HFFc6 (cell line): ENCODE measurements at places on chromosomes 1 and 21.

GRCh38 chr1:160865337-160865736 is 2.6 kb upstream of the CD244 start:
- H3K27me3 ChIP-seq, result peaks cover 15% of the 10 kb centered on the region
- no peaks in the 10 kb centered on the region for H3K36me3 ChIP-seq
- H3K4me1 ChIP-seq, result no peaks in the 10 kb centered on the region
- no peak overlapping the region for H3K27ac ChIP-seq

DNA sequence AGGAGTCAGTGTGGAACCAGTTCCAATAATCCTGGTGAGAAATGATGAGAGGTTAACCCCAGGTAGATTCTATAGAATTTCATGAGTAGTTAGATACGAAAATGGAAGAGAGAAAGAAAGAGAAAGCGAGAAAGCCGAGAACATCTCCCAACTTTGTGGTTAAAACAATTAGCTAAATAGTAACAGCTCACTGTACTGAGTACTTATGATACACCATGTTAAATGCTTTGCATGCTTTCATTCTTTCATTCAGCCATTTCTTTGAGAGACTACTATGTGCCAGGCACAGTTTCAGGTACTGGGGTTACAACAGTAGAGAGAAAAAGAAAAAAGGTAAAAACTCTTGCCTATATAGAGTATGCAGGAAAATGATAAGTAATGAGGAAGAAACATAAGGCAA is 109.7 kb upstream of the SYT6 start:
- H3K4me3 ChIP-seq, result no peak overlapping the region
- no peak for DNase-seq
- no peaks in the 10 kb centered on the region for H3K4me1 ChIP-seq
- H3K27ac ChIP-seq, result no peak overlapping the region

DNA sequence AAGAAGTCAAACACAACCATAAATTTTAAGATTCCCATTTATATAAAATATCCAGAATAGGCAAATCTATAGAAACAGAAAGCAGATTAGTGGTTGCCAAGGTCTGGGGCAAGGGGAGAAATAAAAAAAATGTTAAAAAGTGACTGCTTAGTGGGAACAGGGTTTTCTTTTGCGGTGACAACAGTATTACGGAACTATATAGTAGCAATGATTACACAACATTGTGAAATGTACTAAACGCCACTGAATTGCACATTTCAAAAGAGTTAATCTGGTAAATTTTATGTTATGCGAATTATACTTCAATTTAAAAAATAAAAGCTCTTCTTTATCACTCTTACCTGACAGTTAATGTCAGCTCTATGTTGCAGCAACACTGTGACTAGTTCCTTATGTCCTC is 105.2 kb downstream of the ACBD6 start:
- H3K27ac ChIP-seq, result no peak overlapping the region
- H3K4me1 ChIP-seq, result peaks cover 6% of the 10 kb centered on the region; the same call in 1 of the 2 replicates
- H3K27me3 ChIP-seq, result no peaks in the 10 kb centered on the region; the same call in 1 of the 2 replicates
- H3K4me3 ChIP-seq, result no peak overlapping the region
- no peak for DNase-seq

- H3K36me3 ChIP-seq, result peaks cover 16% of the 10 kb centered on the region
- no peak overlapping the region for H3K27ac ChIP-seq
- H3K4me3 ChIP-seq, result no peak overlapping the region
- peaks cover 44% of the 10 kb centered on the region for H3K4me1 ChIP-seq
- no peak for DNase-seq
Observed at GRCh38 chr21:43864313-43864961, 586 bp upstream of the AGPAT3 start.

GRCh38 chr1:220921971-220922635 is 42.9 kb downstream of the HLX start:
- no peak overlapping the region for H3K4me3 ChIP-seq
- H3K36me3 ChIP-seq, result no peaks in the 10 kb centered on the region
- peaks cover 30% of the 10 kb centered on the region for H3K4me1 ChIP-seq
- DNase-seq, result no peak

DNA sequence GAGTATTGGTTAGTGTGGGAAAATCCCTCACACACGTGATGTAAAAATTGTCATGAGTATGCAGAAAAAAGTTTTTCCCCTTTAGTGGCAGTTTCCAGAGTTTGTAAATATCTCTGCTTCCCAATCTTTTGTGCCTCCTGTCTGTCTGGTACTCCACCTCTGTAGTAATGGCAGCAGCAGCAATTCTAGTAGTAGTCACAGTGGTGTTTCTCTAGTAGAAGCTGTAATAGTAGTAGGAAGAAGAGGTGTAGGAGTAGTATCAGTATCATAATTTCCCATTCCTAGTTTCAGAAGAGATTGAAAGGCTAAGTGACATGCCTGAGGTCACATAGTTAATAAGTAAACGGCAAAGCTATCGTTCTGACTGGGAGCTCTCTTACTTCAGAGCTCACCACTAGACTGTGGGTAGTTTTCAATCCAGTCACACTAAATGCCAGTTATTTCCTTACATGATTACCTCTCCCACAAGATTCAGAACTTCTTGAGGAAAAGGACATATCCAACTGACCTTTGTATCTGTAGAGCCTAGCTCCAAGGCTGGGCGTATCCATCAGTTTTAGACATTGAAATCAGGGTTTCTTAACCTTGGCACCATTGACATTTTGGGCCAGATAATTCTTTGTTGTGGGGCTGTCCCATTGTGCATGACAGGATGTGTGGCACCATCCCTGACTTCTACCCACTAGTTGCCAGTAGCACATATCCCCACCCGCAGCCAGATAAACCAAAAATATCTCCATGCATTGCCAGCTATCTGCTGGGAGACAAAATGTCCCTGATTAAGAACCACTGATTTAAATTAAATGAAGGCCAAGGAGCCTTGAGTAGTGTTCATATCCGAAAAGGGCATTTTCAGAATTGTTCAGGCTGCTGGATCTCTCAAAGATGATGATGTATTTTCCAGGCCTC is 135.9 kb downstream of the FGGY start:
- no peak for DNase-seq
- peaks cover 3% of the 10 kb centered on the region; the same call in 1 of the 2 replicates for H3K27me3 ChIP-seq

DNA sequence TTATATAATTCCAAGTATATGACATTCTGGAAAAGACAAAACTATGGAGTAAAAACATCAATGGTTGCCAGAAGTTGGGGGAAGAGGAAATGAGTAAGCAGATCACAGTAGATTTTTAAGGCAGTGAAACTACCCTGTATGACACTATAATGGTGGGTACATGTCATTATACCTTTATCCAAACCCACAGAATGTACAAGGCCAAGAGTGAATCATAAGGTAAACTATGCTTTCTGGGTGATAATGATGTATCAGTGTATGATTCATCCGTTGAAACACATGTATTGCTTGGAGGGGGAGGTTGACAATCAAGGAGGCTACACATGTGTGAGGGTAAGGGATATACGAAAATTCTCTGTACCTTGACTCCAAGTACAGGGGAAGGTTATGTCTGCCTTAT is 862.7 kb downstream of the PLA2G4A start:
- H3K4me1 ChIP-seq, result peaks cover 32% of the 10 kb centered on the region
- no peak overlapping the region for H3K4me3 ChIP-seq
- peak; percentile 88 for DNase-seq

DNA sequence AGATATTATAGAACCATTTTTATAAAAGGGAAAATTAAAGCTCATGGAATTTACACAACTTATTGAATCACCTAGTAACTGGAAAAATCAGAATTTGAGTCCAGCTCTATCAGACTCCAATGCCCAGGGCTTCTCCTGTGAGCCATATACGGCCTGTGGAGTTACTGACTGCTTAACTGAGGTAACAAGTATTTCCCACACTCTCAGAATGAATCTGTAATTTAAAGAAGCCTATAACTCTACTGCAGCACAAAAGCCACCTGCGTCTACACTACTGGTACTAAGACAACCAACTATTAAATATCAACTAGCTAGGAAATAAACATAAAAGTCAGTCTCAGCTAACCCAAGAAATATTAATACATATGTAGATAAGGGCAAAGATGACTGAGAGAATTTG is 29.4 kb downstream of the SMYD3 start:
- H3K4me1 ChIP-seq, result peaks cover 4% of the 10 kb centered on the region
- H3K27ac ChIP-seq, result no peak overlapping the region
- no peak overlapping the region for H3K4me3 ChIP-seq
- no peak for DNase-seq
- no peaks in the 10 kb centered on the region for H3K36me3 ChIP-seq

GRCh38 chr1:82245345-82246014 is 444.7 kb downstream of the ADGRL2 start:
- no peaks in the 10 kb centered on the region for H3K36me3 ChIP-seq
- H3K4me1 ChIP-seq, result no peaks in the 10 kb centered on the region
- no peak for DNase-seq
- H3K27me3 ChIP-seq, result no peaks in the 10 kb centered on the region

GRCh38 chr1:151326619-151327222 is 495 bp downstream of the PI4KB start:
- peak overlapping the region; percentile 89 for H3K27ac ChIP-seq
- H3K36me3 ChIP-seq, result peaks cover 15% of the 10 kb centered on the region
- peak overlapping the region; percentile 96 for H3K4me3 ChIP-seq
- DNase-seq, result no peak
- no peaks in the 10 kb centered on the region; the same call in 1 of the 2 replicates for H3K27me3 ChIP-seq
- peaks cover 35% of the 10 kb centered on the region for H3K4me1 ChIP-seq

DNA sequence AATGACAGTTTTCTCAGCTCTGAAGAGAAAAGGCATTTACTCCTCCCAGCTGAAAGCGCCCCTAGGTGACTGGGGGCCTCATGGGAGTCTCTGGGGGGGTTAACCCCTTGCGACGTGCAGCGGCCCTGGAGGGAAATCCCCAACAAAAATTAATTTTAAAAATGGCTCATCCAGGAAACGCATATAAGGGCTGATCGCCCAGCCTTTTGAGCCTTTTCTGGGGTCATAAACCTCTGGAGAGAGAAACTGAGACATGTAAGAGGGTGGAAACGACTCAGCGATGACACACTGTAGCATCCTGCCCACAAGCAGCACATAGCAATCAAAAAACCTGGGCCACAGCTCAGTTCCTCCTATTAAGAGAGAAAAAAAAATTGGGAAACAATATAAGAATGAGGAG is 20.4 kb upstream of the HPDL start:
- peaks cover 4% of the 10 kb centered on the region; the same call in 1 of the 2 replicates for H3K27me3 ChIP-seq
- DNase-seq, result no peak
- H3K36me3 ChIP-seq, result no peaks in the 10 kb centered on the region
- H3K4me1 ChIP-seq, result peaks cover 28% of the 10 kb centered on the region

GRCh38 chr1:56817716-56818463 is 1.3 kb downstream of the FYB2 start:
- H3K36me3 ChIP-seq, result no peaks in the 10 kb centered on the region
- peaks cover 21% of the 10 kb centered on the region for H3K4me1 ChIP-seq
- DNase-seq, result peak; percentile 3
- H3K27ac ChIP-seq, result no peak overlapping the region
- H3K4me3 ChIP-seq, result no peak overlapping the region
- peaks cover 12% of the 10 kb centered on the region for H3K27me3 ChIP-seq

- H3K27ac ChIP-seq, result no peak overlapping the region
- H3K4me3 ChIP-seq, result peak overlapping the region; percentile 37; the same call in 1 of the 2 replicates
- H3K36me3 ChIP-seq, result no peaks in the 10 kb centered on the region
Observed at GRCh38 chr1:152514715-152515433, 592 bp downstream of the CRCT1 start.

GRCh38 chr1:206457408-206458120 is 12.7 kb upstream of the IKBKE start:
- H3K27me3 ChIP-seq, result peaks cover 1% of the 10 kb centered on the region
- DNase-seq, result peak; percentile 60
- peak overlapping the region; percentile 37 for H3K4me3 ChIP-seq
- H3K36me3 ChIP-seq, result peaks cover 47% of the 10 kb centered on the region
- peak overlapping the region; percentile 86 for H3K27ac ChIP-seq

DNA sequence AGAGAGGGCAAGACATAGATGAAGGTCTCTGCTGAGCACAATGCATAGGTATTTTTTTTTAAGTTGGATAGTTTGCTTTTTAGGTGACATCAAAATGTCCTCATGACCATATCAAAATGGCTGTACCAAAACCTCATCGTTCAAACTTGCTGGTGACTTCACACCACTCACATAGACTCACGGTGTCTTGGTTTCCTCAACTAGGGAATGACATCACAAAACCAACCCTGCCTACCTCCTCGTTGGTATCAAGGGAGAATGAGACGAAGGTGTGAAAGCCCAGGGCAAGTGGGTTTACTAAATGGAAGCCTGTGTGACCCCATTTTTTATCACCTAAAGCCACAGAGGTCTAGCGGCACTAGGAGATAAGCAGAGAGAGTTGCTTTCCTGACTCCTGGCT is 1.6 kb downstream of the PIGR start:
- no peak for DNase-seq
- no peak overlapping the region for H3K27ac ChIP-seq

GRCh38 chr1:96362623-96363022 is 359.0 kb upstream of the PTBP2 start:
- peaks cover 76% of the 10 kb centered on the region for H3K4me1 ChIP-seq
- H3K27ac ChIP-seq, result peak overlapping the region; percentile 82
- peak overlapping the region; percentile 31 for H3K4me3 ChIP-seq
- H3K27me3 ChIP-seq, result peaks cover 2% of the 10 kb centered on the region; the same call in 1 of the 2 replicates
- H3K36me3 ChIP-seq, result no peaks in the 10 kb centered on the region

GRCh38 chr21:41808094-41808493 is 41.2 kb upstream of the RIPK4 start:
- no peak overlapping the region for H3K4me3 ChIP-seq
- no peaks in the 10 kb centered on the region for H3K4me1 ChIP-seq
- H3K36me3 ChIP-seq, result peaks cover 26% of the 10 kb centered on the region
- H3K27ac ChIP-seq, result no peak overlapping the region
- no peaks in the 10 kb centered on the region; the same call in 1 of the 2 replicates for H3K27me3 ChIP-seq
- no peak for DNase-seq

DNA sequence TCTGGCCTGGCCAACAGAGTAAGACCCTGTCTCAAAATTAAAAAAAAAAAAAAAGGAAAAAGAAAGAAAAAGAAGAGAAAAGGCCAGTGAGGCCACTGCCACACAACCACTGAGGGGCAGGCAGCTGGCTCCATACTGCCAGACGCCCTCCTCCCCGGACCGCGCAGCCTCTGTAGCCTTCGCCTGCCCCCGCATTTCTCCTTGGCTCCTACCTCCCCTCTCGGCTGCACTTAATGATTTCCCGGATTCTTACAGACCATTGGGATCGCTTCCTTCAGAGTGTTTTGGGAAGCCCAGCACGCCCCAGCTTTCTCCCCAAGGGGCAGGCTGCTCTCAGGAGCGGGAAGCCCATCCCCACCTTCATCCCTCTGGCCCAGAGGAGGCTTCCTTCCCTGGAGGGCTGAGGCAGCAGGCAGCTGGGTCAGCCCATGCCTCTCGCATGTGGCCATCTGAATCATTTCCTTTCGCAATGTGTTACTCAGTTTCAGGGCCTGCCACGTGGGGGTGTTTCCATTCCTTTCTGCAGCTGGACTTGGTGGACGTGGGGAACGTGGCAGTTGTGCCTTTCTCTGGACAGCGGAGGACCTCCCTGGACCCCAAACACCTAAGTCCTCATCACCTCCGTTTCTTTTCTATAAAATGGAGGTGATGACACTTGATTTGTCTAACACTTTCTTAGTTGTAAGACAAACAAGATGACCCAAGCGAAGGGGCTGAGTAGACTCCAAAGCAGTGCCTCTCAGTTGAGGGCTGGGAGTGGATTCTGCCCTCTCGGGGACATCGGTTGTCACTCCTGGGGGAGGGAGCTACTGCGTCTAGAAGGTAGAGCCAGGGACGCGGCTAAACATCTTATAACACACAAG is 2.3 kb downstream of the SLC2A5 start:
- peak; percentile 83 for DNase-seq
- peaks cover 49% of the 10 kb centered on the region for H3K4me1 ChIP-seq
- H3K36me3 ChIP-seq, result 0 out of 2 replicates have a peak, but pooled peaks cover 4% of the 10 kb centered on the region
- peaks cover 3% of the 10 kb centered on the region; the same call in 1 of the 2 replicates for H3K27me3 ChIP-seq
- peak overlapping the region; percentile 55 for H3K4me3 ChIP-seq

- peaks cover 14% of the 10 kb centered on the region for H3K36me3 ChIP-seq
- H3K27me3 ChIP-seq, result no peaks in the 10 kb centered on the region; the same call in 1 of the 2 replicates
- no peak for DNase-seq
- no peak overlapping the region for H3K4me3 ChIP-seq
Observed at GRCh38 chr1:67573311-67573872, 111.6 kb upstream of the GADD45A start.
